ENCODE measurements at places on chromosomes 12 and 14.

GRCh38 chr14:61219673-61220072 lies 61.5 kb downstream of the TMEM30B start:
- DNase-seq, result no peak

DNA sequence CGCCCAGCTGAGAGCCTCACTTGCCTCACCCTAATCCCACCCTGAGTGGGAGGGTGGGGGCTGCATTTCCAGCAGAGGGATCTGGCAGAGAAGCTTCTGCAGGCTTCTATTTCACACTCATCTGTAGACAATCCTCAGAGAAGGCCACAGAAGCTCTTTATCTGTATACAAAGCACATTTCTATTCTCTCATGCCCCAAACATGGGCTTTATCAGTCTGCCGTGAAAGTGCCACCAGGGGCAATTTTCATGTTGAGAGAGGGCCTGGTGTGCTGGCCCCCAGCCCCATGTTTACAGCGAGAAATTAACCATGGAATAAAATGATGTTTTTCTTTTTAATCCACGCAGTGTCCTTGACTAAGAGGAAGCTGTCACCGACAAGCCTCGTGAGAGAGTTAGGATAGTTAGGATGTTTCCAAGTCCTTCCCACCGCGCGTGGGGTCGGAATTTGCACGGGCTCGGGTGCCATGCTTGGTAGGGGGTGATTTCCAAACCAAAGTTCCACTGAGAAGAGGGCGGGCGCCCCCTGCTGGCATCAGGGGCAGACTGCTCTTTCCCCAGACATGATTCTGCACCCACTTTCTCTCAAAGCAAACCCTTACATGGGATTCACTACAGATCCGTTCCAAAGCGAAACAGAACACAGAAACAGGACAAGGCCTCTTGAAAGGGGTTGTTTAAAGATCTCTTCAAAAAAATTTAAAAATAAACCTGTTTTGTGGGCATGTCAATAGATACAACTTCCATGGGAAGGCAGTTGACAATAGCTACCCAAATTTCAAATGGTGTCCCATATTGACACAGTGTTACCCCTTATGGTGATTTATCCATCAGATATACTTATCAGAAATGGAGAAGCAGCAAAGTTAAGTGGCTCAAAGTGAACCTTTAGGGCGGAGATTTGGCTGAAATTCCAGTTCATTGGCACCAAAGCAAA lies 19.4 kb downstream of the BDKRB1 start:
- peak; percentile 67 for DNase-seq

- DNase-seq, result no peak
Observed at GRCh38 chr14:59221568-59221967, 33.1 kb downstream of the DAAM1 start.

GRCh38 chr12:94585626-94586025 lies 64.7 kb downstream of the TMCC3 start:
- DNase-seq, result no peak

- no peak for DNase-seq
Observed at GRCh38 chr12:67705394-67706370, 57.1 kb downstream of the DYRK2 start.

DNA sequence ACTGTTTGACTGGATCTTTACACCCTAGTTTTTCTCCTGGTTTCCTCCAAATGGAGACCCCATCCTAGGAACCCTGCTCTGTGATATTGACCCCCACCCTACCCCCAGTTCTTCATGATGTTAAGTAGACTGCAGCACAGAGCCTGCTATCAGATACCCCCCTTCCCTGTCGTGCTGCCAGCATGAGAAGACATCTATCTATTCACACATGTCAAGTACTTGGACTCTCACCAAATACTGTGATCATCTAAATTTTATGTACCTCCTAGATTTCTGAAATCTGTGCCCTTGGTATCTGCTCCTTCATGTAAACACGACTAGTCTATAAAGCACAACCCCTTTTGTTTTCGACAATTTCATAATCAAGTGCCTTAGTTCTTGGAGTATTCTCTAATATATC lies 38.9 kb downstream of the FERMT2 start:
- DNase-seq, result no peak

DNA sequence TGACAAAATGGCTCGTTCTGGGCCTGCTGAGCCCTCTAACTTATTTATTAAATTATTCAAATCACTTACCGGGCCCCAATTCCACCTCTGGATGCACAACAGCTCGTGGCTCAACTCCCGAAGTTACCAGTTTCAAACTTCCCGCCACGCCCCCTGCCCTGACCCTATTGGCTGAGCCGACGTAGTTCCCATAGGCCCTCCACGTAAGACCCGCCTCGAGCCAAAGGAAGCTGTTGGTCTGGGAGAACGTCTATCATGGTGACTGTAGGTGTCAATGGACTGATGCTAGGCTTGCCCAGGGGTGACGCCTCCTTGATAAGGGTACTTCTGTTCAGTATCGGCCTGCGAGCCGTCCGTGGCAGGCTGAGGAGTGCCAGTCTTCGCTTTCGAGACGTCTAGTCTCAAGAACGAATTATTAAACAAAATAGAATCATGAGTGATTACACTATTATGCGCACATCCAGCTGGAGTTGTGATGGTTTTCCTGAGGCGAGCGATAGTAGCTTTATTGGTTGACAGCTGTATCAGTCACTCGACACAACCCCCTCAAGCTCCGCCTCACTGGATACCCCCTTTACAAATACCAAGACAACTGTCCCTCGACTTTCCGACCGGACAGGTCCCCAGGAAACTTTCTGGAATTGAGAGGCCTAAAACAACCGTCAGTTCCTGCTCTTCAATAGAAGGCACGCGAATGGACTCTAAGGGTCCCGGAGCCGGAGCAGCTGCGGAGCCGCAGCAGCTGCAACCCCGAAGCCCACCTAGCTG lies at the start of gene CDCA3:
Gene CDCA3 (minus strand): TSS at position 134 of the 768 bp plus-strand sequence. CDS start 334 bp downstream, outside the sequence.
- peak; percentile 98 for DNase-seq

GRCh38 chr14:71588576-71589215 lies 343.5 kb upstream of the RGS6 start:
- DNase-seq, result no peak

DNA sequence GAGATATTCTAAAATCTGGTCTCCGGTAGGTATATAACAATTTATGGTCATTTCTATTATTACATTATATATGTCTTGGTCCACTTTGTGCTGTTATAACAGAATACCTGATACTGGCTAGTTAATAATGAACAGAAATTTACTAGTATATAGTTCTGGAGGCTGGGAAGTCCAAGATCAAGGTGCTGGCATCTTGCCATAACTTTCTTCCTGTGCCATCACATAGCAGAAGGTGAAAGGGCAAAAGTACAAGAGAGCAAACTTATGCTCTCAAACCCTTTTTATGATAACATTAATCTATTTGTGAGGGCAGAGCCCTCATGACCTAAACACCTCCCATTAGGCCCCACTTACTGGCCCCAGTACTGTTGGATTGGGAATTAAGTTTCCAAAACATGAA lies 17.9 kb upstream of the BATF start:
- no peak for DNase-seq

DNA sequence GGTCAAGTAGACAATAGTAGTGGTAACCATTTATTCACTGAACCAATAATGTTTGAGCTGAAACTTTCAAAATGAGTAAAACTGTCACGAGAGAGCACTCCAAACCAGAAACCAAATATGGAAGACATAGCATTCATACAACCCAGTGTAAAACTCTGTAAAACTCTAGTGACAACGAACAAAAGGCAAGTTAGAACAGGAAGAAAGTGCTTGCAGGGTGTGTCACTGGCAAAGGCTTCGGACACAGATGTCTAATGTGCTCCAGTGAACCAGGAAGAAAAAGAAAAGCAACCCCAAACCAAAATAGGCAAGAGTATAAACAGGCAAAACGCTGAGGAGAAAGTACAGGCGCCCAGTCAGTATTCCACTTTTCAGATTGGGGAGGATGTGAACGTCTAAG lies 79.3 kb upstream of the FZD10 start:
- DNase-seq, result no peak

GRCh38 chr12:2190896-2191533 lies 138.2 kb downstream of the CACNA1C start:
- DNase-seq, result no peak

- no peak for DNase-seq
Observed at GRCh38 chr12:107594995-107595394, 90.6 kb upstream of the PWP1 start.

DNA sequence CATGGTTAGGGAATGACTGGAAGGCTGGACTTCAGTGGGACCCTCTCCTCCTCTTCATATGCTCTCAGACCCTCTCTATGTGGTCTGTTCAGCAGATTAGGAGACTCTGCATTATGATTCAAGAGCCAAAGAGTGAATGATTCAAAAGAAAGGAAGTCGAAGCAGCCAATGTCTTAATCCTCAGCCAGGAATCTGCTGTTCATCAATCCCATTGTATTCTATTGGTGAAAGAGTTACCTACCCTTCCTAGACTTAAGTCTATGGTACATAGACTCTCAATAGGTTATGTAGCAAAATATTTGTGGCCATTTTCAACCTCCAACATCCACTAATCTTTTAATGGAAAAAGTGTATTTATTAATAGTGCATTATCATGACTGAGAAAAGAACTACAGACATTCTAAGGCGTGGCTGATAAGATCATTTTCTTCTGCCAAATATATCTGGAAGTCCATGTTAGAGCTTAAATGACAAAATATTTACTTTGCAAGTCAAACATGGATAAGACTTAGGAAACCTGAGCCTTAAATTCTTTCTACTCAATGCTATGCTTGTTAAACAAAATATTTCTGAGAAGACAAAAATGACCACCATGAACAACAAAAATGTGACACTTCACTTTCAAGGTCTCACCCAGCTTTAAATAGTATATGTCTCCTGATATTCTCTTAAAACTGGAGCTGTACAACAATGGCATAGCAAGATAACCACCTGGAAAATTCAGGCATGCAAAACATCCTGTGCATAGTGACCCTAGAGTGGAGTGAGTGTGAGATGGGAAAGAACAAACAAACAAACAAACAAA lies 1100.6 kb downstream of the GALC start:
- DNase-seq, result no peak

DNA sequence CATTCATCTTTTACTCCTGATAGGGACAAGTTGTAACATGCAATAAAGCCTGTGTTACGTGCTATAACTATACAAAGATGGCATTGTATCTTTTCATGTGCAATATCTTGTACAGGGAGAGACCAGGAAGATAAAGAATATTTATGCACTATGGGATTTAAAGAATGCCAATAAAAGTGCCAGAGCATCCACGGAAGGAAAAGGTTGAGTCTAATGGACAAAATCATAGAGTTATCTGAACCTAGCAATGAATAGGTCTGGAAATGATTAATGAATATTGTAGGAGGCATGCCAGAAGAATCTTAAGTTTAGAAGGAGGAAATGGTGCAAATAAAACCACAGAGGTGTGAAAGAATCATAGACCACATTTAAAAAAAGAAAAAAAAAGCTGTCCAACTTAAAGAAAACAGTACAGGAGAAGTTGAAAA lies 263.9 kb downstream of the KCNC2 start:
- no peak for DNase-seq

DNA sequence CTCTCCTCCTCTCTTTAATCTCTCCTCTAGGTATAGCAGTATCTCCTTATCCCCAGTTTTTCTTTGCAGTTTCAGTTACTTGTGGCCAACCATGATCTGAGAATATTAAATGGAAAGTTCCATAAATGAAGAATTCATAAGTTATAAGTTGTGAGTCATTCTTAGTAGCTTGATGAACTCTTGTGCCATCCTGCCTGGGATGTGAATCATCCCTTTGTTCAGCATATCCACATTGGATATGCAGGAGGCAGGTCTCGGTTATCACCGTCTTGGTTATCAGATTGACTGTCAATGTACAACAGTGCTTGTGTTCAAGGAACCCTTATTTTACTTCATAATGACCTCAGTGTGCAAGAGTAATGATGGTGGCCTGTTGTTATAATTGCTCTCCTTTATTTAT lies 134.0 kb downstream of the TMEM117 start:
- DNase-seq, result no peak

GRCh38 chr14:76613616-76614015 lies 147.7 kb upstream of the VASH1 start:
- no peak for DNase-seq

DNA sequence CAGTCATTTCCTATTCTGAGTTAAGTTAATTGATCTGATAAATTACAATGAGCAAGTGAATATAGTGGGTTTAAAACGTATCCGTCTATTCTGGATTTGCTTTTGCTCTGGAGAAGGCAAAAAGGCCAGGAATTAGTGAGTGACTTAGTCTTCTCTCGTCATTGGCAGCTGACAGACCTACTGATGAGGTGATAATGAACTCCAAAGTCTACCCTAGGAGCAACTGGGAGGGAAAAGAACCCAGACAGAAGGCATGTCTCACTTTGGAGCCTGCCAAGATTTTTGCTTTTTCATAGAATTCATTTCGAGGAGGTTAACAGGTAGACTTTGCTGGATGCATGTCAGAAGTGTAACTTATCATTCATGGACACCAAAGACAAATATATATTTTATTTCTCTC lies 270.3 kb downstream of the FBXL14 start:
- DNase-seq, result no peak

- no peak for DNase-seq
Observed at GRCh38 chr12:98870504-98870903, 225.4 kb downstream of the APAF1 start.

DNA sequence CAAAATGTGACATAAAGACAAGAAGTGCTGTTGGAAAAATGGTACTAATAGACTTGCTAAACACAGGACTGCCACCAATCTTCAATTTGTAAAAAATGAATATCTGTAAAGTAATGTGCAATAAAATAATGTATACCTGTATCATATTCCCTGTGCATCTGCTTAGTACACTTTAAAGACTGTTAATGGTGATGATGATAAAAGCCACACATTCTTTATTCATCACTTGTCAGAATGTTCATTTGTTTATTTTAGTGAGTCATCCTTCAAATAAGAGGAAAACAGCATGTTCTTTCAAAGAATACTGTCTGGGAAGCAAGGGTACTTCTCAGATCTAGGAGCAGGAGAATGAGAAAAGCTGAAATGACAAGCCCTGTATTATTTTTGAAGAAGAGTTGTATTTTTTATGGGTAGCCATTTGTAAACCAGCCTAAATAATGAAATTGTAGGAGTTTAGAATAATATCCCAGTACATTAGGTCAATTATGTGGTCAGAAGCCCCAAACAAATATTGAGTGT lies 78.3 kb upstream of the PSMA6 start:
- no peak for DNase-seq

All from hematopoietic multipotent progenitor cell treated with erythropoietin and hydrocortisone succinate and interleukin-3 and kit ligand, for 17 days (in vitro differentiated cells).